Memory B cell (primary cell): ENCODE measurements at places on chromosomes 4 and X.

DNA sequence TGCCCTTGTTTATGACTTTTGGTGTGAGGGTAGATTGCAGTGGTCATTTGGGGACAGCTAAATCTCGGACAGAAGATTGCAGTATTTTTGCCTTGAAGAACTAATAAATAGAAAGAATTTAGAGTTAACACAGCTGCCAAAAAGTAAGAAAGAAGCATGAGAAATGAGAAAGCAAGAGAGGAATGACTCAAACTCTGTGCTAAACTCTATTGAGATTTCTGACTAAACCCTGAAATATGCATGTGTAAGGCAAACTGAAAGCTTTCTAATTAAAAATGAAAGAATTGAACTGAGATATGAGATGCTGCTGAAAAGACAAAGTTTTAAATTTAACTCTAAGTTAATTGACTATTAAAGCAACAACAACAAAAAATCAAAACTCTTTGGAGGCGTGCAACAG lies 791.3 kb downstream of the RAB28 start:
- DNase-seq = no peak

DNA sequence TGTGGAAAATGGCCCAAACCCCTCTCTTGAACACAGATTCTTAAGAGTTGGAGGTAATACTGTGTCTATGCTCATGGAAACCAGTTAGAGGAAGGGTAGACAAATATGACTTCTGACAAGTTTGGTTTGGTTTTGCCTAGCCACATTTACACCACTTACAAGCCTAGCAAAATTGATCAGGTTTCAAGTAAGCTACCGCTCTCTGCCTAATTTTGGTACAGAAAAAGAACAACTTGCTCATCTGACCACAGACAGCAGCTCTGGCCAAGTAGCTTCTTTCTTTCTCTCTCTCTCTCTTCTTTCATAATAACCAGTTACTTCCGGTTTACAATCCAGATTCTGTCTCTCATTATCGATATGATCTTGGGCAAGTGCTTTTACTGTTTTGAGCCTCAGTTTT lies 260.0 kb downstream of the GLUD2 start:
- DNase-seq = no peak

- no peak for DNase-seq
Measured at GRCh38 chr4:169815606-169816005, 57.9 kb upstream of the HPF1 start.

DNA sequence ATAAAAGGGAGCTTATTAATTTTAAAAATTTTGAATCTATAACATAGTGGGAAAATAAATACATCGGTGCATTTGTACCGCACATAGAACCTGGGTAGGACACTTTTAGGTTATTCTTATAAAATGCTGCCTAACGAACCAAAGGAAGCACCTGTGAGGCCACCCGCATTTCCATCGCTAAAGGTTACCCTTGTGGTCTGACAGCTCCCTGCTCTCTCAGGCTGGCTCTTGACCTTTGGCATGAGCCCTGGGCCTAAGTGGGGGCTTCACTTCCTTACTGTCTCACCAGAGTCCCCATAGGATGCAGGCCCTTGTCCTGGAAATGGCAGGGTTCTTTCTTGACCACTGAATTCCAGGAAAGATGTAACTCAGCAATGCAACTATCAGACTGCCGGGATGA lies 46.0 kb downstream of the HADH start:
- no peak for DNase-seq

DNA sequence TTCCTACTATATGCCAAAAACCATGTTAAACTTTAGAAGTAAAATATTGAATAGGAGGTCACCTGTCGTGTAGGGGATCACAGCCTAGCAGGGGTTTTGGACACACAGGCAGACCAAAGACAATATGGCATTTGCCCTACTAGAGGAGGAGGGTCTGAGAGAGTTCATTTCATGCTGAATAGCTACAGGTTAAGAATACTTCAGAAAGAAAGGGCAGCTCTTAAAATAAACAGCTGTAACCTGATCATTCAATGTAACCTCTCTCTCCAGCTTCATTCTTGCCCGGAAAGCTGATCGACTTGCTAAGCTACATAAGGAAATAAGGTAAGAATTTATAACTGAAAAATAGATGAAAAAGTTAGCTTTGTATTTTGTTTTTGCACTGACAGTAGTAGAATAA lies 79.9 kb downstream of the MAOA start:
- DNase-seq = no peak

GRCh38 chr4:961351-962230 lies 11.8 kb downstream of the DGKQ start:
- DNase-seq = no peak

DNA sequence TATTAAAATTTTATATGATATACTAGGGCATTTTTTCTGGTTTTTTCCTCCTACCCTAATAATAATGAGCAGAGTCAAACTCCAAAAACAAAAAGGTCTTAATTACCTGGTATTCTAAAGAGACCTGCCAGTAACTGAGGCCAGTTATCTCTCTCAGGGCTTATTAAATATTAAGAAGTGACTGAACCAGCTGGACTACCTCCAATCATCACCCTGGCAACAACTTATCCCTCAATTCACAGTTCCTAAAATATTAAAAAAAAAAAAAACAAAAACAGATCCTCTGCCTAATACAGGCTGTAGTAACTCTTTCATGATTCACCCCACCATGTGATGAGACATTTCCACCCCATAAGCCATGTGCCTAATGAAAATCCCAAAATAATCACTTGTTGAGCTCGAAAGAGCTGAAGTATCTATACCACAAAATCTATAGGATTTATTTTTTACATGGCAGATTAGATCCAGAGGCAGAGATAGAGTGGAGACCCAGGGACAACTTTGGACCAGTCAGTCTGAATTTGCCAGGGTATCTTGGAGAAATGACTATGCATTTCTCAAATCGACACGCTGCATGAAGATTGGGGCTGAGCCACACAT lies 698.0 kb downstream of the FAT4 start:
- no peak for DNase-seq

GRCh38 chrX:50470103-50471031 lies at the start of gene DGKK:
DGKK (minus strand) TSS chrX:50470825; CDS start chrX:50470678, 147 bp downstream.
- DNase-seq = no peak

GRCh38 chr4:85522836-85523235 lies 47.9 kb downstream of the ARHGAP24 start:
- no peak for DNase-seq

- no peak for DNase-seq
Measured at GRCh38 chr4:11179796-11180195, 248.9 kb downstream of the HS3ST1 start.

- no peak for DNase-seq
Measured at GRCh38 chr4:23369331-23369730, 520.5 kb downstream of the PPARGC1A start.

DNA sequence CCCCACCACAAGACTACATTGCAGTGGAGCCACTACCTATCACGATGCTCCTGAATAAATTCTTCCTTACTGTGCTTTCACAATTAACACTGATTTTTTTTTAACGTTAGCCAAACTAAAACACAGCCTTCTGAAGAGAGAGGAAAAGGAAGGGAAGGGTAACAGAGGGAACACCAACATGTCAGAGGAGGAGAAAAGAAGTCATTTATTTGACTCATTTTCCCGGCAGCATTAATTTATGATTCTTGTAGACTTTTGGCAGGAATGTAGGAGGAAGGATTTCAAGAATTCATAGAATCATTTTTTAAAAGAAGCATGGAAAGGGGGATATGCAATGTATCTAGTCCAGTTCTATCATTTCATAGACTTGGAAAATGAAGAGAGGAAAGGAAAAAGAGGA lies 74.3 kb upstream of the IQCM start:
- DNase-seq = no peak

DNA sequence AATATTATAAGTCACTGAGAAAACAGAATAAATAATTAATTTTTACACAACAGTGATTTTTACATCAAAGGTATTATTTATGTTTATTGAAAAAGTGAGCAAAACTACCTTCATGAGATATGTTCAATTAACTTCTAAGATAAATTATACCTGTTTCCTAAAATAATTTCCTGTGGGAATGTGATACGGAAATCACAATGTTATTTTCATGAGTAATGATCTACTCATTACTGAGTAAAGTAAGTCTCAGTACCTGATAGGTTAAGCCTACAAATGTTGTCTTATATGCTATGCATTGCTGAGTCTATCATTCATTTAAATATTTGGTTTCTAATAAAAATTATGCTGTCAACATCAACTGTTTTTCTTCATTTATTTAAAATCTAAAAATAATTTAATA lies 324.0 kb downstream of the STPG2 start:
- no peak for DNase-seq

GRCh38 chrX:111376897-111377578 lies 35.0 kb downstream of the DCX start:
- no peak for DNase-seq
